ENCODE measurements at places on chromosomes 12 and 14.

DNA sequence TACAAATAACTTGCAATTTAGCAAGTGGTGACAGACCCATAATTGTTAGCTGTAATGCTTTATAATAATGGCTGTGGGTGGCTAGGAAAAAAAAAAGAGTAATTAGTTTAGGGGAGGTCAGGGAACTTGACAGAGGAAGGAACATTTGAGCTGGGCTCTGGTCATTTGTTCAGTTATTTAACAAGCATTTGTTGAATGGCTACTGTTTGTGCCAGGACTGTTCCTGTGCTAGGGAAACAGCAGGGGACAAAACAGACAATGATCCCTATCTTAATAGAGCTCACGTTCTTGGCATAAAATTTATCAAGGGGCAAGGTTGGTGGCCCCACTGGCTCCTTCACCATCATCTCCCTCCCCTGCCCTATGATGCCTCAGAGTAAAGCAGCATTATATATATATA is 18.5 kb downstream of the CHST11 start:
- no peak for DNase-seq

DNA sequence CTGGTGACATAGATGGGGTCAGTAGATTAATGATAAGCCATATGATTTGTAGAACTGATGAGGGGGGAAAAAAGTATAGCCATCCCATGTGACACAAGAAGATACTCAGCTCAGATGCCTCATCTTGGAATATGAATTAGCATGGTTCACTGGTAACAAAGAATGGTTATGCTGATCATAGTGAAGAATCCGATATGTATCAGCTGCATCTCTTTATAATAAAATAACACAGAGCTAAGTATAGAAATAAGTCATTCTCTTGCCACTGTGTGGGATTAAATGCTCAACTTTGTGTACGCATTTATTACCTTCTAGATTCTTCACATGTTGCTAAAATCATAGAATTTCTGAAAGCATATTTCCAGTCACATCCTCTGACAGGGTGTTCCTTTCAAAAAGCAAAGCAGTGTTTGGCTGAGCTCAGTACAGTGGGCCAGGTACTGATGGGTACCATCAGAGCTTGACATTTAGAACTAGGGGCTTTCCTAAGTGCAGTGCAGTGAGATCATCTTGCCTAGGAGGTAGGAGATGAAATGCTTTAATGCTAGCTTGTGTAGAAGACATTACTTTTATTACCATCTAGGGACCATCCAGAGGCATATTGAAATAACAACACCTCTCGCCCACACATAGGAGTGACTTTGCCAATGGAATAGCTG is 256.2 kb downstream of the TMEM117 start:
- DNase-seq, result no peak

DNA sequence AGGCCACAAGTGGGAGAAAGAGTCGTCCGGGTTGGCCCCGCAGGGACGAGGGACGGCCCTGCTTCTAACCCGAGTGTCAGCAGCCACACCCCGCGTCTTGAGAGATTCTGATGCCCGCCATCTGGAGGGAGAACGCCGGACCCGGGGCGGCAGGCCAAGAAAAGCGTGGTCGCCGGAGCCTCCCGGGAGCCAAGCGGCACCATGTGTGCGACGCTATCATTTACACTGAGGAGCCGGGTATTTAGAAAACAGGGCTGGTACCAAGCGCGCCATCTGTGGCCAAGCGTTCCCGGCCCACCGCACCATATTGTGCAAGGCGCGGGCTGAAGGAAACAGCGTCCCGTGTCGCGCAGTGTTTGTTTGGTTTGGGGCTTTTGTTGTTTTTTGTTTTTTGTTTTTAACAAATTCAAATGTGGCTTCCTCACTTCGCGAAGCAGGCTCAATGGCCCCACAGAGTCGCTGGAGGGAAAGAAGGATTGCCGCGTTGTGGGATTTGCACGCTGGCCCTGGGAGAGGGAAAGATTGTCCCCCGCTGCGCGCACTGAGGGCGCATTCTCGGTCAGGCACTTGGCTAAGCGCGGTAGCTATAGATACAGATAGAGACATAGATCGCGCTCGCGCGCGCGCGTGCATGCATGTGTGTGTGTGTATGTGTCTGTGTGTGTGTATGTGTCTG is 153.8 kb downstream of the BCL11B start:
- no peak for DNase-seq

GRCh38 chr14:95006479-95006878 is 150.8 kb downstream of the DICER1 start:
- no peak for DNase-seq

GRCh38 chr12:111826992-111827391 is 15.0 kb upstream of the MAPKAPK5 start:
- DNase-seq, result no peak

- DNase-seq, result no peak
Measured at GRCh38 chr12:25690996-25691864, 138.1 kb upstream of the LMNTD1 start.

Data from NCI-H1417 treated with DMSO at 0.1 percent for 48 hours (cell line).